ENCODE measurements at places on chromosomes 6 and 20.

GRCh38 chr20:36744764-36745191 lies 1.1 kb downstream of the NDRG3 start:
- H3K27ac ChIP-seq: no peak overlapping the region
- H3K4me1 ChIP-seq: peaks cover 22% of the 10 kb centered on the region

DNA sequence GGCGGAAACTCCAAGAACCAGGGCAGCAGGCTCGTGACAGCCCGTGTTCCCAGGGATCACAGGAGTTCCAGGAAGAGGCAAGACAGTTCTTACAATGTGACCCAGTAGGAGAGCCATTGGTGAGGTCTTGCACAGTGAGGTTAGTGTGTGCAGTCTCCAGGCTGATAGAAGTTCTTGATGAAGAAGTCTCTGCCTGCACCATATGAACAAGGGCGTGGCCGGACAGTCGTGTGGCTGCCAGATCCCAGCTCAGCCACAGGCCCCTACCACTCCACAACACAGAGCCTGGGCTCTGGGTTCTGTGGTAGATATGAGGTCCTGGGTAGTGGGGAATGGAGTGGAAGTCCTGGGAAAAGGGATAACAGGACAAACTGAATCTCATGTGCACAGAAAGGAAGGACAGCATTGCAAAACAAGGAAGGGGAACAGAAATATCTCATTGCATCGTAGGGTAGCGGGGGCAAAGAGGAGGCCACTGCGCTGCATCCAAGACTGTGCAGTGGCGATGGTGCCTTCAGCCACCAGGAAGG lies 65.2 kb downstream of the STX11 start:
- peaks cover 26% of the 10 kb centered on the region for H3K4me1 ChIP-seq
- H3K27me3 ChIP-seq: no peaks in the 10 kb centered on the region
- peak overlapping the region; percentile 84 for H3K4me3 ChIP-seq
- peak overlapping the region; percentile 73 for H3K27ac ChIP-seq
- no peaks in the 10 kb centered on the region for H3K36me3 ChIP-seq

DNA sequence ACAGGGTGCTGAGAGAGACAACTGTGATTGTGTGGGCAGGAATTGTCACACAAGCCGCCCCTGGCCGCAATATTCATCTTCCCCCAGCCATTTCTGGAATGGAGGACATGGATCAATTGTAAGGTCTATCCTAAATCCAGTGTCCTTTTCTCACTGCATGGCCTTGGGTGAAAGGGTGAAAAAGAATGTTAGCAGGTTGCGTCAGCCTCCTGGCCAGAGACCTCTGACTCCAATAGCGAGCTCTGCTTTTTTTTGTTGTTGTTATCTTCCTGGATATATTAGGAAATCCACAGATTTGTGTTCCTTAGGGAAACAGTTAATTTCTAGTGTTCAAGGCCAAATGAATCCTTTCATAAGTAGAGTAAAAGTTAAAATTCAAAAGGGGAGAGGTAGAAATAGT lies 47.1 kb upstream of the CD83 start:
- peaks cover 8% of the 10 kb centered on the region for H3K4me1 ChIP-seq
- H3K4me3 ChIP-seq: no peak overlapping the region
- no peak for DNase-seq
- no peak overlapping the region for H3K27ac ChIP-seq
- H3K36me3 ChIP-seq: no peaks in the 10 kb centered on the region
- no peaks in the 10 kb centered on the region for H3K27me3 ChIP-seq

- no peak overlapping the region for H3K27ac ChIP-seq
- no peaks in the 10 kb centered on the region for H3K4me1 ChIP-seq
- H3K27me3 ChIP-seq: no peaks in the 10 kb centered on the region
- no peak for DNase-seq
- no peak overlapping the region for H3K4me3 ChIP-seq
These were observed 210.0 kb upstream of the SOX4 start for GRCh38 chr6:21383450-21384085.

GRCh38 chr6:343960-344815 lies 47.4 kb upstream of the IRF4 start:
- H3K27ac ChIP-seq: no peak overlapping the region
- no peaks in the 10 kb centered on the region for H3K27me3 ChIP-seq
- no peak for DNase-seq
- no peak overlapping the region for H3K4me3 ChIP-seq
- peaks cover 10% of the 10 kb centered on the region for H3K36me3 ChIP-seq

DNA sequence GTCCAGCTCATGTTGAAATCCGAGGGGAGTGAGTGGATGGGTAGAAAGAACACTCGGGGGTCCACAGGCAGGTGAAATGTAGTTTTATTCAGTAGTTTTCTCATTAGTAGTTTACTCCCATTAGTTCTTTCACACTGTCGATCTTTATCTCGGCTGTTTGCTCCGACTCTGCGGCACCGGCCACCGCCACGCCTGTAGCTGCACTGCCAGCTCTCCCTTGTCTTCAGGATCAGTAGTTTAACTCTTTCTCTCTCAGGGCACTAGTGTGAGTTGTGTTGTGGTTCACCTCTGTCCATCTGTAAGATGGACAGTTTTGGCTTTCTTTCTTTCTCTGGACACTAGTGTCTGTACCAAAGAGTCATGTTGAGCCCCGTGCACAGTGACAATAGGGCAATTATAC lies 195.7 kb downstream of the LMBRD1 start:
- no peak for DNase-seq
- no peaks in the 10 kb centered on the region for H3K4me1 ChIP-seq
- no peaks in the 10 kb centered on the region for H3K36me3 ChIP-seq
- H3K27ac ChIP-seq: no peak overlapping the region
- no peaks in the 10 kb centered on the region for H3K27me3 ChIP-seq

GRCh38 chr6:155378276-155378675 lies 64.0 kb upstream of the TFB1M start:
- H3K4me3 ChIP-seq: no peak overlapping the region
- H3K36me3 ChIP-seq: no peaks in the 10 kb centered on the region
- no peak for DNase-seq

DNA sequence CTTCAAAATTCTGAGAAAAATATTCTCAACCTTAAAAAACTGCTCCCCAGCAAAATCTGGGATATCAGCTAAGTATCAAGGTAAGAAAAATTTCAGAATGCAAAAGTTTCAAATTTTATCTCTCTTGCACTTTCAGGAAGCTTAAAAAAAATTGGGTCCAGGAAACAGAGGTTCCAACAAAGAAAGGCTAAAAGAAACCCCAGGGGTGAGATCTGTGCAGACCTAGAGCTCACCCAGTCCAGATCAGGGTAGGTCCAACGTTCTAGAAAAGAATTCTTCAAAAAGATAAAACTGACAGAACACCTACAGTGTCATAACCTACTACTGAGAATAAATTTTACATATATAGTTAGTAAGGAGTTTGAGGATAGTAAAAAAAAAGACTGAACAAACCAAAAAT lies 23.5 kb downstream of the ILRUN start:
- DNase-seq: peak; percentile 37
- H3K27me3 ChIP-seq: no peaks in the 10 kb centered on the region
